ENCODE measurements at places on chromosomes 5 and 9.
A peak's percentile ranks its signal among the peaks of the same experiment; 100 is the strongest.

- no peak for DNase-seq
These were observed 63.0 kb upstream of the BASP1 start for GRCh38 chr5:17154211-17154996.

DNA sequence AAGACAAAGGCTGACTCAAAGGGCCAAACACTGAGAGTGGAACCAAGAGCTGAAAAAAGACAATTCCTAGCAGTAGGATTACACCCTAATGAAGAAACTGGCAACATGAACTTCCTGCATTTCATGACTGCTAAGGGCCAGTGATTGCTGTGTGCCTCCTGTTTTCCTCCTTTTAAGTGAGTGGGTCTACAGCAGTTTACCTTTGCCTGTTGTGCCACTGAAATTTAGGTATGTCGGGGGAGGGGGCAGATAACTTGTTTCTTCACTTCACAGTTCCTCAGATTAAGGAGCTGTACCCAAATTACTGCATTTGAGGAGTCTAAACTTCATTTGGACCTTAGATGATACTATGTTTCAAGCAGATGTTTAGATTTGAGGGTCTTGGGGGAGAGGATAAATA, 191.7 kb downstream of the MCTP1 start:
- no peak for DNase-seq

GRCh38 chr9:91421128-91421765, 2.4 kb downstream of the NFIL3 start:
- no peak for DNase-seq

DNA sequence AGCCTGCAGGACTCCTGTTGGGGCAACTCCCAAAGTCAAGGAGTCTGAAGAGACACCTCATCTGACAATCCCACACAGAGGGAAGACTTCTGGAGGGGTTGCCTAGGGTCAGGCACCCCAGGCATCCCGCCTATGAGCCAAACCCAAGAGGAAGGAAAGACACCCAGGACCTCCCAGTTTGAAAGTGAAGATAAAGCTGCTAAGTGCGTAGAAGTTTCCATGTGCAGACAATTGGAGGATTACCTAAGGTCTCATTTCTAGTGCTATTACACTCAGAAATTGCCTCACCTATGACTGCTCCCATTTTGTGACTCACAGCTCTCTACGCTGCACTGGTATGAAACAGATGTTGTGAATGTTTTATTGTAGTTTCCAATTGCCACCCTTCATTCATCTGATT, 322.9 kb downstream of the SLIT3 start:
- DNase-seq, result no peak

DNA sequence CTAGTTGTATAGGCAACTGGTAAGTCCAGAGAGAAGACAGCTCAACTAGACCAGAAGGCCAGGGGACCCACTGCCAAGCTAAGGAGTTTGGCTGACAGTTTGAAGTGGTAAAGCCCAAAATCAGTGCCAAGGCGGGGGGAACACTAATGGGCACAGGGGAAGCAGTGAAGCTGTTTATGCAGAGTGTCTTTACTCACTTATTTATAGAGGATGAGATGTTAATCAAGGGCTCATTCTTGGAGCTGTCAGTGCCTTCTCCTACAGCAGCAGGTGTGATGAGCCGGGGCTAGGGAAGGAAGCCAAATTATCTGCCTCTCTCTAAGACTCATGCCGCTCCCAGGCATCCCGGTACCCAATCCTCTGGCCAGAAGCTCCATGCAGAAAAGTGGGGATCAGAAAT, 75.2 kb upstream of the GALNT10 start:
- DNase-seq, result no peak

DNA sequence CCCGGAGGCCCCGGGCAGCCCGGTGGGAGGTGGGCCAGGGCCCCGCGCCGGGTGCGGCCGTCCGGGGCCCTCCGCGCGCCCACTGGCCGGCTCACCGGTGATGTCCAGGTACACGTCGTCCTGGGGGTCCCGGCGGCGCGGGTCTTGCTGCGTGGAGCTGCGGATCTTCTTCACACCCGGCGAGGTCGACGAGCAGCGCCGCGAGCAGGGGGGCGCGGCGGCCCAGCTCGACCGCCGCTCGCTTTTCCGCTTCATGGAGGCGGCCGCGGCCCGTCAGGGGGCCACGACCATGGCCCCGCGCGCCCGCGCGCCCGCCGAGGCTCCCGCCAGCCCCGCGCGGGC, 548 bp downstream of the CDC14B start:
- DNase-seq, result peak; percentile 12

DNA sequence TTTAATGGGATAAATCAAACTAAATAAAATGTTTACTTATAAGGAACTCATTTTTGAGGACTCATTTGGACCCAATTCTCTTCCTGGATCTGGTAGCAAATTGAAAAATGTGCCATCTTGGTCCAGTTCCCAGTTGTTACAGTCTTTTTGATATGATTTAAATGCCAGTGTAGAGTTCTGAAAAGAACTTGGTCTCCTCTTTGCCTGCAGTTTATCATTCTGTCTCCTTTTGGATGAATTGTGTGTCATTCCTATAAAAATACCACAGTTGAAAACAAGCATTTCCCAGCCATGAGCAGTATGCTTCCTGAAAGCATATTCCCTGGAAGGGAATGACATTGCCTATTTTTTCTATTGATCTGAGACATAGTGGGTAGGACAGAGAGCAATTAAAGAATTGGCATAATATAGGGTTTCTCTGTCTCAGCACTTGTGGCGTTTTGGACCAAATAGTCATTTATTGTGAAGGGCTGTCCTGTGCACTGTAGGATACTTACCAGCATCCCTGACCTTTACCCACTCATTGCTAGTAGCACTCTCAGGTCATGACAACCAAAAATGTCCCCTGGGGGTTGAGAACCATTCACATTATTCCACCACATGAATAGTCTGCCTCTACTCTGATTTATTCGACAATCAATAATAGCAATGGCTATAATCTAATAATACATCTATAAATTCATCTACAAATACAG, 181.8 kb downstream of the NXNL2 start:
- no peak for DNase-seq

GRCh38 chr5:101047181-101047580, 144.1 kb upstream of the ST8SIA4 start:
- DNase-seq, result no peak

- no peak for DNase-seq
These were observed 2.1 kb upstream of the GLIS3 start for GRCh38 chr9:4301971-4302427.

DNA sequence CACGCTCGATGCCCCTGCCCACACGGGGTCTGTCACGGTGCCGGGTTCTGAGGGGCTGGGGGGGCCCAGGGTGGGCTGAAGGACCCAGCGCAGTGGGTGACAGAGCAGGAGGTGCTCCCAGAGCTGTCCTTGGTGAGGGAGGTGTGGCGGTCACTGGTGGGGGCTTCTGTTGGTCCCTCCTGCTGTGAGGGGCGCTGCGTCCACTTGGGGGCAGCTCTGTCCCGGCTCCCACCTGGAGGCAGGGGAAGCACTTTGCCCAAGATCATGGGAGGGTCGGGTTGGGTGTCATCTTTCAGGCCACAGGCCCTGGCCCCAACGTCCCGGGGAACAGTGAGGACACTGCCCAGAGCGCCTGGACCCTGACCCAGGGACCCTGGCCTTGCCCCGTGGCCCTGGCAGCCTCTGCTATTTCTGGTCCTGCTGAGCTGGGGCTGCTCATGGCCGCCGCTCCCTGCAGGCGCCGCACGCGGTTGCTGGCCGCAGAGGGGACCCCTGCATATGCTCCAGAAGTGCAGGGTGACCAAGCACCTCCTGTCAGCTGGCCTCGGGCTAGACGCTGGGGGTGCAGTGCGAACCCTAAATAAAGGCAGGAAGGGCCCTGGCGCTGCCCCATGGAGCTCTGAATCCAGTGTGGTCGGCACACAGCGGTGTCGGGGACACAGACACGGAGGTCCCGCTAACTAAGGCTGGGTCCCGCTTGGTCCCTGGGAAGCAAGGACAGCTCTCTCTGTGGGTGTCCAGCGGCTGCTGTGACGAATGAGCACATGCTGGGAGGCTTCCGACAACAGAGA, 11.6 kb upstream of the RNU6ATAC start:
- DNase-seq, result no peak

DNA sequence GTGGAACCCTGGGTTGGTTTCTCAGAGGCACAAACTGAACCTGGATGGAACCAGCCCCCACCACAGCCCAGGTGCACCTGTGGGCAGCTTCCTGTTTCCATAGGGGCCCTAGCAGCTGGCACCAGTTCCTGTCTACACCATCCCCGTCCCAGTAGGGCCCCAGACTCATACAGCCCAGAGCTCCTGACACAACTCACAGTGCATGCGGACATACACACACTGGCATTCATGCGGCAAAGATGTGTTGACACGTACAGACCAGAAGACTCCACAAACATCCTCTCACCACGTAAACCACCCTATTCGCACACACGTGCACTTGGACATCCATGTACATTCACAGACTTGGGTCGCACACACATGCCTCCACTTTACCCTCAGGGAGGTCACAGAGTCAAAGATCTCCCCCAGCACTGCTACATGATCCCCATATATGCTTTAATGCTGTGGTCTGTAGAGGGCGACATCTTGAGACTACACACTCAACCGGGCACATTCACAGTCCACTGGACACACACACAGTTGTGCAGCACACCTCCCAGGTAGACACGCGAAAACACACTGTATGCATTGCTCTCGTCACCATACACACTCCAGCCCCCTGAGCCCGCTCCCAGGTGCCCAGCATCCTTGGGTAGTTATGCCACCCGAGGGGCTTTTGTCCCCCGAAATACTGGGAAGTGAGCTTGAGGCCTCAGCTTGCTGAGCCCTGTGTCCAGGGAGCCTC, 22.4 kb downstream of the CXXC5 start:
- no peak for DNase-seq

- DNase-seq, result no peak
These were observed 42.1 kb downstream of the UBQLN1 start for GRCh38 chr9:83665580-83666200.

GRCh38 chr5:172958331-172959046, 735 bp upstream of the RPL26L1 start:
- peak; percentile 55 for DNase-seq

- DNase-seq, result no peak
These were observed 1038.8 kb upstream of the ARRDC3 start for GRCh38 chr5:92421942-92422341.

GRCh38 chr9:70011366-70011765, 32.3 kb upstream of the MAMDC2 start:
- DNase-seq, result no peak

DNA sequence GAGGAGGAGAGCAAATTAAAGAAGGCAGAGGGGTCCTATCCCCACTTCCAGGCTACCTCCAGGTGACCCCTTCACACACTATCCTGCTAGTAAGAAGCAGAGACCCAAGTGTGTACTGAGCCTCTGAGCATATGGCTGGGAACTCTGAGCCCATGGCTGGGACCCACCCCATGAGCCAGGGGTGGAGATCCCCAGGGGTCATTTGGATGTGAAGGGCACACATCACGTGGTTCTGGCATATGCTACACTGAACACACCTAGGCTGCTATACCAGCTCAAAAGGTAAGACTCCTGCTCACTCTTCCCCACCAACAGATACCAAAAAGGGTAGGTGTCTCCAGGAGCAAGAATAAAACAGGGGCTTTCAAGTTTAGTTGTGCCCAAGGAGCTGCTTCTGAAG, 149.9 kb downstream of the FRMD3 start:
- no peak for DNase-seq

- DNase-seq, result no peak
These were observed 29.0 kb upstream of the PUM3 start for GRCh38 chr9:2872931-2873323.

DNA sequence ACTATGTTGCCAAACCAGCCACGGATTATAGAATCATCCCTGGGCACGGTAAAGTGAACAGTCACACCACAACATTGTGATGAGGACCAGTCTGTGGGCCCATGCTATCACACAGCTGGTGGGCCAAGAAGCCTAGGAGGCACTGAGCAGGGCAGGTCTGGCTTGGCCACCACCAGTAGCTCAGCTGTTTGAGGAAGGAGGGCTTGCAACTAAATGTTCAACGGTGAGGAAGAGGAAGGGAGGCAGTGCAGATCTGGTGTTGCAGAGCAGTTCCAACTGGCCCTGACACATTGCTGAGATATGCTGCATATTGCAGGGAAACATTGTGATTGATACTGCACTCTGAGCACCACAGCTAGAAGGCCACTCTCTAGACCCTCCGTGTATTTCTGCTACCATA, 77.9 kb upstream of the ATG10 start:
- DNase-seq, result no peak

- DNase-seq, result no peak
These were observed 17.9 kb upstream of the KIF4B start for GRCh38 chr5:154995679-154996078.

- no peak for DNase-seq
These were observed 30.8 kb upstream of the SARDH start for GRCh38 chr9:133768859-133769510.

DNA sequence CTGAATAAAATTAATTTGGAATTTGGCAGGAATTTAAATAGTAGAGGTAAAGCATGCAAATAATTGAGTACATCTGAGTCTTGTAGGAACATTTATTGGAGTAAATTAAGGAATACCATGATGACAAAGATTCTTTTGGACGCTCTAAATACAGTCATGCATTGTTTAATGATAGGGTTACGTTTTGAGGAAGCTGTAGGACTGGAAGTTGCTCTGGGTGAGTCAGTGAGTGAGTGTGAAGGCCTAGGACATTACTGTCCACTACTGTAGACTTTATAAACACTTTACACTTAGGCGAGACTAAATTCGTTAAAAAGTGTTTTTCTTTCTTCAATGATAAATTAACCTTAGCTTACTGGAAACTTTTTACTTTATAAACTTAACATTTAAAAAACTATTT, 113.0 kb downstream of the FAM170A start:
- no peak for DNase-seq

DNA sequence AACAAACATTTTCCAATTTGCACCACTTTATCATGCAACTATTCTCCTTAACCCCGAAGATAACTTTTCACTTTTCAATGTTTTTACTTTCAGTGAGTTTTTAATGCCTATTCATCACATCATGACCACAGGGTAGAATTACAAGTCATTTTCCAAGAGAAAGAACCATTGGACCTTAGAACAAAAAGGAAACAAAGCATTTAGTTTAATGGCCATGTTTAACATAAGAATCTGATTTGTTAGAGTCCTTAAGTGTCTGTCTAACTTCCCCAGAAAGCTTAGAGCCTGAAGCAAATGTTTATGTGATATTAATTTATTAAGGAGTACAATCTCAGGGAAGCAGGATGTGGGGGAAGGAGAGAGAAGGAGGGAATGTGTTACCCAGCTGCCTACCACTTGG, 325.8 kb upstream of the RIOK2 start:
- DNase-seq, result no peak

Data from stimulated activated CD4-positive, alpha-beta T cell treated with anti-CD3 and anti-CD28 coated beads, Interleukin-1b, Interleukin-23, amount 100 ng/mL, for 4 hours (primary cell).